Left renal pelvis (tissue), 4 donors: ENCODE measurements at places on chromosomes 5 and 9. TPM values are rescaled to one million over a fixed set of nuclear protein-coding genes. Genes with fewer than 3 reads are reported as not detected.

- DNase-seq = no peak
Measured at GRCh38 chr5:177402271-177403043, 2.0 kb upstream of the PFN3 start.

DNA sequence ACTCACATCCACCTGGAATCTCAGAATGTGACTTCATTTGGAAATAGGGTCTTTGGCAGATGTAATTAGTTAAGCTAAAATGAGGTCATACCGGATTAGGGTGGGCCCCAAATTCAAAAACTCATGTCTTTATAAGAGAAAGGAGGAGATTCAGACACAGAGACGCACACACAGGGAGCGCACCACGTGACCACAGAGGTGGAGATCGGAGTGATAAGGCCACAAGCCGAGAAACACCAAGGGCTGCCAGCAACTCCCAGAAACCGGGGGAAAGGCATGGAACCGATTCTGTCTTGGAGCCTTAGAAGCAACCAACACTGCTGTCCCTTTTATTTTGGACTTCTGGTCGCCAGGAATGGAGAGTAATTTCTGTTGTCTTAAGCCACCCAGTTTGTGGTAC is 31.8 kb upstream of the LMX1B start:
- no peak for DNase-seq

DNA sequence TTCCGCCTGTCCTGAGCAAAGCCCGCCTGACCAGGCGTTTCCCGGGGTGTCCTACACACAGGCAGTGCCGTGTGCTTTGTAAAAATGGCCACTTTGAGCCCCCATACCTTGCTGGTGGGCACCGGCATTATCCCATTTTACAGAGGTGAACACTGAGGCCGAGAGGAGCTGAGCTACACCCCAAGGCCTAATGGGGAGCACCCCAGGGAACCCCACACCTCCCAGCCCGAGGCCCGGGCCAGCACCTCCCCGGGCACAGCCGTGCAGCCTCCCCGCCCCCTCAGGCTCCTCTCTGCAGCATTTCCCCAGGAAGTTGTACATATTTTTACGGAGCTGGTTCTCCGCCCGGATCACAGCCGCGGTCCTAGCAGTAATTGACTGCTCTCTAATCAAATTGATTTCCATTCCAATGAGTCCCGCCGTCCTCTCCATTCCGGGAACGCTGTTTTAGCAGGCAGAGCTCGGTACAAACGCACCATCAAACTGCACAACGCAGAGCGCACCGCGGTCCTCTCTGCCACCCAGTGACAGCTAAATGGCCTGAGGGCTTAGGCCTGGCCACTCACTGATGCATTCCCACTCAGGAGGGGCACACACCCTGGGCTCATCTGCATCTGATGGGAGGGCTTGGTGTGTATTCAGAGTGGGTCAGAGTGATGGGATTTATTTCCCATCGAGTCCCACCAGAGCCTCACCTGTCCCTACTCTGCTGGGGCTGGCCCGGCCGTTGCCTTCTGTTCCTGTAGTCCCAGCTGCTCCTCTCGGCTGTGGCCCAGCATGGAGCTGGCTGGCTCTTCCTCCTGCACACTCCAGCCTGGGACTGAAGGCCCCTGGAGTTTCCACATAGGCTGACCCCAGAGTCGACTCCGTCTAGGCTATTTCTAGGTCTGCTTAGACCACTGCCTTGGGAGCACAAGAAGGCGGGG is 36.2 kb upstream of the UBAC1 start:
- no peak for DNase-seq

DNA sequence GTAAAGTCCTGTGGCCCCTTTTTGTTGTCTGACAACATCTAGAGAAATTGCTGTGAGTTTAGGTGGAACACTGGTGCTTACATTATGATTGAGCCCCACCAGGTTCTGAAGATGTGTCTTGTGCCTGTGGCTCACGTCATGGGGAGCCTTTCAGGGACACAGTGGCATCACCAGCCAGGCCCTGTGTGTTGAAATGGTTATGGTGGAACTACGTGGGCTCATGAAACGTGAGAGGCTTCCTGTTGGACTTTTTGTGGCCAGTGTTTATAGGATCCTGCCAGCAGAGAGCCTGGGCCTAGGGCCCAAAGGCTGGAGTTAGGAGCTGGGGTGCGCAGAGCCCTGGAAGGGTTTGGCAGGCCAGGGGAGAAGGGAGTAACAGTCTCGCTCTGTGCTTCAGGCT is 46.8 kb downstream of the TENT4A start:
- DNase-seq = no peak

- no peak for DNase-seq
Measured at GRCh38 chr9:130461218-130461630, 16.5 kb downstream of the ASS1 start.

GRCh38 chr5:159645179-159645846 is 271.0 kb upstream of the ADRA1B start:
- DNase-seq = no peak

GRCh38 chr5:113112435-113112834 is 135.8 kb downstream of the DCP2 start:
- no peak for DNase-seq

Gene BTNL3
- not detected for polyA plus RNA-seq

Gene OR1J2
- not detected for polyA plus RNA-seq

Gene ADGRD2
- 0.11 TPM for polyA plus RNA-seq
